ENCODE measurements at places on chromosomes 7 and 10. TPM values are rescaled to one million over a fixed set of nuclear protein-coding genes. Genes with fewer than 3 reads are reported as not detected.

DNA sequence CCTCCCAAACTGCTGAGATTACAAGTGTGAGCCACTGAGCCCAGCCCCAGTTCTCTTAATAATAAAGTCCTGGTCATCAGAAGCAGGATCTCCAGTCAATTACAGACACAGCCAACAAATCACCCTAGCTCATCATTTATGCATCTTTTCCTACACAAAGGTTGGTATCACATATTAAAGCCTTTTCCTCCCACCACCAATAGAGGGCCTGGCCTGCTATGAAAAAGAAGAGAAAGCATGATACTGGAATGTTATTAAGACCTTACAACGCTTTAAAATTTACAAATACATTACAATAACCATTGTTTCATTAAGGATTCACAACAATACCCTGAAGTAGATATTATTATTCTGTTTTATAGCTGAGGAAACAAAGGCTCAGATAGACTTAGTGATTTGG lies 25.9 kb downstream of the VAX1 start:
- ATAC-seq: no peak

DNA sequence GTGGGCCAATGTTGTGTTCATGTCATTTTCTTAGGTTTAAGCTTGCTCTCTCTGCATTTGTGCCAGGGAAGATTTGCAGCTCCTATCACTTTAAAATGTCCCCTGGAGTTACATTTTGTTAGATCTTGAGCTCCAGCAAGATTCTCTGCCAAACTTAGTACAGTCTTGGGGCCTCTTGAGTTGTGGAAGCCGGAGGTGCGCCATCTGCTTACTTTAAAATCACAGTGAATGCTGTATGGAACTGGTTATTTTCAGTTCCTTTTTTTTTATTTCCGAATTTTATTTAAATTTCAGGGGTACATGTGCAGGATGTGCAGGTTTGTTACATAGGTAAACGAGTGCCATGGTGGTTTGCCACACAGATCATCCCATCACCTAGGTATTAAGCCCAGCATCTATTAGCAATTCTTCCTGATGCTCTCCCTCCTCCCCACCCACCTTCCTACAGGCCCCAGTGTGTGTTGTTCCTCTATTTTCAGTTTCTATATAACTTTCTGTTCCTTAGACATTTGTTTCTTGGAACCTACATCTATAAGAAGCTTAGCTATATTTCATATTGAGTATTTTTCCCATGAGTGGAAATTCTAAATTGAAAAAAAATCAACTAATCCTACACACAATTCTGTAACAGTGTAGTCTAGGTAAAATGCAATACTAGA lies 114.4 kb upstream of the CREB5 start:
- no peak for ATAC-seq

KLHL7 gene
- 42.0 TPM for total RNA-seq

DNA sequence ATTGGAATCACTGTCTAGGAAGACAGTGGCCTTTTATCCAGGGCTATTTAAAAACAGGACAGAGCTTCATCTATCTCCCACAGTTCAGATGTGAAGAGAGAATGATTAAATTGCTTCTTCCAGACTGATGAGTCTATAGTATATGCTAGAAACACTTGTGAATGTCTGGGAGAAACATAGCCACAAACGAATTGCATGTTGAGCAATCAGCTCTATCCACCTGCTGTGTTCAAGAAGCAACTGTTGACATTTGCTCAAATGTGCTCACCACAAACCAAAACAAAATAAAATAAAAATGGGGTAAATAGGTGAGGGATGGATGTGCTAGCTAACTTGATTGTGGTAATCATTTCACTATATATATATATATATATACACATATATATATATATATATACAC lies 195.1 kb downstream of the HECW1 start:
- no peak for ATAC-seq

DNA sequence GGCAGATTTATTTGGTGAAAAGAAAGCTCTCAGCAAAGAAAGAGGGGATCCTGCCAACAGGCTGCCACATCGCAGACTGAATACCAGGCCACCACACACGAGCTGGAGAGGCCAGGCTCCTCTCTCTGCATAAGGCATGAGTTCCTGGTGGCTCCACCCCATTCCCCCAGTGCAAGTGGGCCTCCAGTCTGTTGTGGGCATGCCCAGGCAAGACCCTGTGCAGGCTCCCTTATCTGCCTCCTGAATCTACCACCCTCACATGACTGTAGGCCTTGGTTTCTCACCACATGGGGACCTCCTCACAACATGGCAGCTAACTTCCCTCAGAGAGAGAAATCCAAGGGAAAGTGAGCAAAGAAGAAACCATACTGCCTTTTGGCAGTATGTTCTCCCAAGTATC lies 26.7 kb upstream of the CUL1 start:
- peak; percentile 31 for ATAC-seq
